ENCODE measurements at places on chromosomes 2 and 18.
A peak's percentile ranks its signal among the peaks of the same experiment; 100 is the strongest.

DNA sequence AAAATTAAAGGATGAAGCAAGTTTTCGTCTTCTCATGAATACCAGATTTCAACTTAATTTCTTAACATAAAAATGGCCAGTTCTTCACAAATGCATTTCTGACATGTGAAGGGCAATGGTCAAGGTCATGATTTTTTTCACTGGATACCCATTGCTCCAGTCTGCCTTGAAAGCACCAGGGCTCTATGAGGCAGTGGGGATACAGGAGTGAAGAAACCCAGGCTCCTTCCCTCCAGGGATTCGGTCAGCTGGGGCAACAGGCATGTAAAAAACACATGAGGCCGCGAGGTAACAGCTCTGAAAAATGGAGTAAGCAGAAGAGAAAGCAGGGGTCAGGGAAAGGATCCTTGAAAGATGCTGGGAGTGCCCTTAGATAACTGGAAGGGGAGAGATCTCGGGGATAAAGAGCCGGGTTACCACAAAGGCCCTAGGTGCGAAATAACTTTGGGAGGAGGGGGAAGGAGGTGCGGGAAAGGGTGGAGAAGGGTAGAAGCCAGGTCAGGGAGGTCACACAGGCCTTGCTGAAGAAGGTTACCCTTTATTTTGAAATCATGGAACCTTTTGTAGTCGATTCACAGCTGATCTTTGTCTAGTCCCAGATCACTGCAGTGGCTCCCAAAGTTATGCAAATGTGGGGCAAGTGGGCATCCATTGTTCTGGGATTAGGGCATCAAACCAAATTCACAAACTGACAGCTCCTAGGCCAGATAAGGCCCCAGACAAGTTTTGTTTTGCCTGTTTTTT is 5.2 kb upstream of the SPRED2 start:
- DNase-seq, result peak; percentile 89

GRCh38 chr2:196442211-196442610 is 197.3 kb upstream of the CCDC150 start:
- DNase-seq, result no peak

GRCh38 chr18:22703883-22704585 is 229.1 kb upstream of the RBBP8 start:
- peak; percentile 33 for DNase-seq

- no peak for DNase-seq
These were observed 38.7 kb downstream of the PSD4 start for GRCh38 chr2:113212245-113213060.

- no peak for DNase-seq
These were observed 451.4 kb downstream of the TMX3 start for GRCh38 chr18:68263481-68263880.

DNA sequence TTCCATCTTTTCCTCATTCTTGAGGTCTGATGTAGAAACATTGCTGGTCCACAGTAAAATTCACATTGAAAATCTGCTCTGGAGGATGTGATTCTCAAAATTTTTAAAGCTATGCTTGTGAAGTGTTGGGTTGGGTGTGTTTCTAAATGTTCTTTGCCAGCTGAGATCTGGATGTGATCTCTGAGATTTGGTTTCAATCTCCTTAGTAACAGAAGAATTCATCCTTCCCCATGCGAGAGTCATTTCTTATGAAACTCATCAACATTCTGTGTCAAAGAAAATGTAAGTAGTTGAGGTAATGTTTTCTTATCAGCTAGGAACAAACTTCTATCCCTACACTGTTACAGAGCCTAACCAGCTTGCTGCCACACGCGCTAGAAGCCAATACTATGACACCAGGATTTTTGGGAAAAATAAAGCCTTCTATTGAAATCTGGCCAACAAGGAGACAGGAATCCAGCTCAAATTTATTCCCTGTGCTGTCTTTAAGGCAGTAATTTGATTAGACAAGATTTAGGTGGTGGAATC is 134.9 kb downstream of the PTH2R start:
- DNase-seq, result no peak

GRCh38 chr2:128702616-128703015 is 383.9 kb upstream of the HS6ST1 start:
- DNase-seq, result no peak

- DNase-seq, result no peak
These were observed 44.9 kb downstream of the SERTAD2 start for GRCh38 chr2:64608867-64609226.

DNA sequence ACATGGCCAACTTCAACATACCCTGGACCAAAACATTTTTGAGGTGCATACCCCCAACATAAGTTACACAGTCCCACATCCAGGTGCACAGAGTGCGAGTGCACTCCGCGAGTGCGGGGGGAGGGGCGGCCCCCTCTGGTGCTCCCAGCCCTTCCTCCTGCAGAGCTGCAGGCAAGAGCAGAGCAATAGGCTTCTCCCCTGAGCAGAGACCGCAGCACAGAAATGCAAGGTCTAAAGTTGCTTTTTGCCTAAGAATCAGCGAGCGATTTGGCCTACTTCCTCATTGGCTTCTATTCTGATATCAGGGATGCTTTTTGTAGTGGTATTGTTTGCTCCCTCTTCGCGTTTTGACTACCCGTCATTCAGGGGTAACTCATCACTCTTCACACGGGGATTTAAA is 40.6 kb downstream of the BOLA3 start:
- no peak for DNase-seq
